Nephron progenitor cell (in vitro differentiated cells): ENCODE measurements at places on chromosomes 2 and 18.

GRCh38 chr2:38653715-38654527 lies 12.0 kb upstream of the GALM start:
- DNase-seq: no peak

DNA sequence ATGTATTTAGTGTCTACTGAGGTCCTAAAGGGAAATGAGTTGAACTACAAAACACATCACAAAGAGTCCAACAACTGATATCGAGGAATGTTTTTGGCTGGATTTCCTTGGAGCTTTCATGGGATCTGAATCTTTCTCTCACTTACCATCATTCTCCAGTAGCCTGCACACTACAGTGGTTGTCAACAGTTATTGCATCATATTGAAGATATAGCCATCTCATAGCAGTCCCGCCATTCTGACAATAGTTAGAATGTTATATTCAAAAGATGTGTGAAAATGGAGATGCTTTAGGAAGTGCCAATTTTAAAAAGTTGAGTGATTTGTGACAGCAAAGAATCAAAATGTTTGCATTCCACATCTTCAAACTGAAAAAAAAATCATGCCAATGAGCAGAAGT lies 186.8 kb downstream of the DSC3 start:
- DNase-seq: no peak

DNA sequence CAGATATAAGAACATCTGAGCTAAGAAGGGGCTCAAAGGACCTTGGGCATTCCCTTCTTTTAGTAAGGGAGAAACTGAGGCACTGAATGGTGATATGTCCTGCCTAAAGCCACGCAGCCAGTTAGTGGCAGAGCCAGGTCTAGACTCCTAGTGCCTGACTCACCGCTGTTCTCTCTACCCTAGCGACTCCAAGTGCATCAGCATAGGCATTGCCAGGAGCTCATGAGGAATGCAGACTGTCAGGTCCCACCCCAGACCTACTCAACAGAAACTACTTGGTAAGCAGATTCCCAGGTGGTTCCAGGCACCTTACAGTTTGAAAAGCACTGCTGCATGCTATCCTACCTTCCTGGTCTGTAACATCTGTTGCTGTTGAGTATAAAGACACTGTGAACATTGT lies 158.9 kb downstream of the MSH2 start:
- no peak for DNase-seq

GRCh38 chr2:228590681-228591080 lies 409.2 kb upstream of the SPHKAP start:
- DNase-seq: no peak

GRCh38 chr2:142819411-142819810 lies 58.1 kb upstream of the KYNU start:
- no peak for DNase-seq

DNA sequence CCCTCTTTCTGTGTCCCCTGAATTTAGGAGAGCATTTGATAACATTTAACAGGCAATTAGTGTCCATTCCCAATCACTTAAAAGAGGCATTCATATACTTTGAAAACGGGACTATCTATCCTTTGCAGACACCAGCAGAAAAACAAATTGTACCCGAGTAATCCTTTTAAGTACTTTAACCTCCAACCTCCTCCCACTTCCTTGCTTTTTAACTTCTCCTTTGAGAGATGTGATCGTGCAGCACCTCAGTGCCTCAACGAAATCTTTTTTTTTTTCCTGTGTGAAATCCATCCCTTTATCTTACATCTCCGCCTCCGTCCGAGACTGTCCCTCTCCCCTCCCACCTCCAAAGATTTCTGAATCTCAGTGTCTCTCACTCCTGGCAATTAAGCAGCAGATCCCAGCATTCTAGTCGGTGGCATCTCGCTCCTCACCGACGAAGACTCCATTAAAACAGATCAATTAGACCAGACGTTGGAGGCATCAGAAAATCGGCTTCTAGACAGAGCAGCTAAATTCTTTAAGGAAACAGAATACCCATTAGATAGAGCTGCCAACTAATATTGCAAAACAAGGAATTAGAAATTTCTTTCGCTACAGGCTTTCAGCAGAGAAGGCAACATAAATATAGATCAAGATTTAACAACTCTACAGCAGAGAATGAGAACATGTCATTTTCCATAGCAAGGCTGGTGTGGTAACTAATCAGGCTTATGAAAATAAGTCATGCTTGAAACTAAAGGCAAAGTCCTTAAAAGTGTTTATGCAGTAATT lies 1.9 kb upstream of the TMEFF2 start:
- DNase-seq: no peak

DNA sequence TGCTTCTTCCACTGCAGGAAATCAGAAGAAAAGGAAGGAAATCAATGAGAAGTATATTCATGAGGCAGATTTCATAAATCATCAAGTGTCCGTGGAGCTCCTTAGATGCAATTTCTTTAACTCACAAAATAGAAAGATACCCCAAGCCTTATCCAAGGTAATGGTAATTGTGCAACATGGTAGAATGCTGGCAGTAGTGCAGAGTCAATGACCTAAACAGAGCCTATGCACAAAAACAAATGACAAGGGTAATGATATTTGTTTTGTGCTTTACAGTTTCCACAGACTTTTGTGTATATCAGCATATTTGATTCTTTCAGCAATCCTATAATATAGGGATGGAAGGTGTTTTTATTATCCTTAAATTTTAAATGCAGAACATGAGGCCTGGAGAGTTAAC lies 102.7 kb downstream of the SETBP1 start:
- DNase-seq: no peak

DNA sequence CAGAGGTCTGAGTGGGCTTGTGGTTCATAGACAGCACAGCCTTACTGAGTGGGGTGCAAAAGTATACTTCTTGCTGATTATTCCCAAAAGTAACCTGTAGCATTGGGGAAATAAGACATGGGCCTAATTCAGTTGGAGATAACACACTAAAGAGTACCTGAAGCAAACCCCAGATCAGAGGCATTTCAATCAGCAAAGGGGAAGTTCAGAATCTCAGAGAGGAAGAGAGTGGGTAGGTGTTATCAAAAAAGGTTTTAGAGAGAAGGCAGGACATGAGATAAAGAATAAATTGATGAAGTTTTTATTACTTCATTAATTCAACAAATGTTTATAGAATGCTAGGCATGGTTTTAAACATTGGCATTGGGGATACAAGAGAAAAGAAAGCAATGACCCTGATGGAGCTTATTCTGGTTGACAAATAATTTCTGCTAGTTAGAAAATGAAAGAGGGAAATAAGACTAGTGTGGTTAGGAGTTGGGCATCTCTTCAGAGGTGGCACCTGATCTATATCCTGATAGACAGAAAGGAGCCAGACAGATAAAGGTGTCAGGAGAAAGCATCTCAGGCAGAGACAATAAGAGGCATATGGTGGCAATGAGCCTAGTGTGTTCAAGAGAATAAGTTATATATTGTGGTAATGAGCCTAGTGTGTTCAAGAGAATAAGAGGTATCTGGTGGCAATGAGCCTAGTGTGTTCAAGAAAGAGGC lies 153.8 kb upstream of the SETBP1 start:
- DNase-seq: no peak

DNA sequence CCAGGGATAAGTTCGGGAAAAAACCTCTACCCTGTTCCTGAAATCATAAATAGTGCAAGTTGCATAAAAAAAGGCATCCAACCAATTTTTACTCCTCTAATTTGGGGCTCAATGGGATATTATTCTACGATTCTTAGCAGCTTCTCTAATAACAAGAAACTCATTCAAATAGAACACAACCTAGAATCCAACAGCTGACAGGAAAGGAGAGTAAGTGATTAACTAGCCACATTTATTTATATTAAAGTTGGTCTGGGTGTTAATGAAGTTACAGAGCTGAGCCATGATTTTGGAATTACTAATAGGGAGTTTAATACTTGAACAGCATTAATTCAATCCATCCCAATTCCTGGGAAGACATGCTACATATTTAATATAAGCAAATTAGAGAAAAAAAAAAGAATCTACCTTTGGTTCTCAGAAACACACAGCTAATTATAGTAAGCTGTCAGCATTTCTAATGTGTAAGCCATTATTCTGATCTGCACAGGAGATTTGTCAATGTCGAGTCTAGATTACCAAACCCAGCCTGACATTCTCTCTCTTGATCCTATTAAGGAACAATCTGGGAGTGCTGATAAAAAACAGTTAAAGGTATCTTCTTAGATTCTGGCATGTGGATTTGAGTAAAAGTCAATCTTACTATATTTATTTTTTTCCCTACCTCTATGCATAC lies 267.7 kb downstream of the NBAS start:
- DNase-seq: no peak

DNA sequence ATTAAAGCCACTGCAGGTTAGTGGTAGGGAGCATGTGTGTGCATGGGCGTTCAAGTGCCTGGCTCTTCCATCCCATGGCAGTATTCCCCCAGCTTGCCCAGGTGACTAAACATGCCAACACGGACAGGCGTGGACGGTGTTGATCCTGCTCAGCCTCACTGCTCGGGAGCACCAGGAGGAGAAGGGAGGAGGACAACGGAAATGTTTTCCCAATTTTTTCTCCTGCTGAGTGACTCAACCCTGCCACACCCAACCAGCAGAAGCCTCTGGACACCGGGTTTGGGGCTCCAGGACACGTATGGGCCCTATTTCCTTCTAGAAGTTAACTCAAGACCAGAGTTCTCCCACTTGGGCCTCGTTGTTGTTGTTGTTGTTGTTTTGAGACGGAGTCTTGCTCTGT lies 139.1 kb downstream of the CYP26B1 start:
- no peak for DNase-seq

GRCh38 chr2:33214857-33215256 lies 261.6 kb upstream of the RASGRP3 start:
- DNase-seq: no peak

GRCh38 chr2:102438578-102438977 lies 15.6 kb downstream of the IL18RAP start:
- no peak for DNase-seq

DNA sequence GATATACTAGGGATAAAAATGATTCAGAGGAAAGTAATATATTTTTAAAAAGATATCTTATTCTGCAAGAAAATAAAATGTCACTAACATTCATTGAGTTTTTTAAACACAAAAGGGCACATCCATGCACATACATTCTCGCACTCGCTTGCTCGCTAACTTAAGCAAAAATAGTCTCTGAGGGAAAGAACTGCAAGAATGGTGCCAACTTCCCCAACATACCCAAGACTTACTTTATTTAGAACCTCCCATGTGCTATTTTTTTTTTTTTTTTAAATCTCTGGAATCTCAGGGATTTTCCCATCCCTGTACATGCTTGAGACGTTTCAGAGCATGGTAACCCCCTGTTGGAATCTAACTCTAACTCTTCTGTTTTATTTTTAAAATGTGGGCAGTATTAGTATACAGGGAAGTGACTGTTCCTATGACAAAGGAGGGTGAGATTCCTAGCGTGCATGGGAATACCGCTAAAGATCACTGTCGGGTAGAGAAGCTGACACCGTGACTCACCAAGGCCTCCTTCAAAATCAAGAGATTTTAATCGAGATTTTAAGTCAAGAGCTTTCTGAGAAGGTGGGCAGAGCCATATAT lies 187.9 kb upstream of the ZEB2 start:
- DNase-seq: no peak

DNA sequence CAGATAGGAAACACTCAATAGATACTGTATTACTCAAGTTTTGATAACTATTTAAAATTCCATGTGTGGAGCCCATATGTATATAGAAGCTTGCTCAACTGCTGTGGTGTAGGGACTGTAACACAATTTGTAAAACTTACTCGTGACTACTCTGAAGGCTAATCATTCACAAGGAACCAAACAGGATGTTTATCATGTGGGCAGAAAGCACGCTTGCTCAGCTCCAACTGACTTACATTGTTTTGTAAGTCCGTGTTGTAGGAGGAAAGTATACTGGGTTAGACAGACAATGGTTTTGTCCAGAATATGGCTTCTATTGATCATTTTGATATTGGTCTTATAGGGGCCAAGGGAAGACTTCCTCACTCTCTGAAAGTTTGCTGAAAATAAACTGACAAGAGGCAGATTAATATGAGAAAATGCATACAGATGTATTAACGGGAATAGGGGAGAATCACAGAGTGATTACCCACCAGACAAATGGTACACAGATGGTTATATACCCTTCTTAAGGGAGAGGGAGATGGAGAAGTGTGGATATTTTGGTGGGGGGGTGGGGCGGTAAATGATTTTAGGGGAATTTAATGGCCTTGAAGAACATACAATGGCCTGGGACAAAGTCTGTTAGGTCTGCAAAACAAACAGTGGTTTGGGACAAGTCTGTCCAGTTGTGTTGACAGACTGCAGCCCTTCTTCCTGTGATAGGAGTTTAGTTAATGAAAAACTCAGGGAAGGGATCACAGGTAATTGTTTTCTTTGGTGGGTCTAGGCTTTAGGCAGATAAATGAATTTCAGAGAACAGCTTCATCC lies 259.3 kb upstream of the SP5 start:
- DNase-seq: no peak

DNA sequence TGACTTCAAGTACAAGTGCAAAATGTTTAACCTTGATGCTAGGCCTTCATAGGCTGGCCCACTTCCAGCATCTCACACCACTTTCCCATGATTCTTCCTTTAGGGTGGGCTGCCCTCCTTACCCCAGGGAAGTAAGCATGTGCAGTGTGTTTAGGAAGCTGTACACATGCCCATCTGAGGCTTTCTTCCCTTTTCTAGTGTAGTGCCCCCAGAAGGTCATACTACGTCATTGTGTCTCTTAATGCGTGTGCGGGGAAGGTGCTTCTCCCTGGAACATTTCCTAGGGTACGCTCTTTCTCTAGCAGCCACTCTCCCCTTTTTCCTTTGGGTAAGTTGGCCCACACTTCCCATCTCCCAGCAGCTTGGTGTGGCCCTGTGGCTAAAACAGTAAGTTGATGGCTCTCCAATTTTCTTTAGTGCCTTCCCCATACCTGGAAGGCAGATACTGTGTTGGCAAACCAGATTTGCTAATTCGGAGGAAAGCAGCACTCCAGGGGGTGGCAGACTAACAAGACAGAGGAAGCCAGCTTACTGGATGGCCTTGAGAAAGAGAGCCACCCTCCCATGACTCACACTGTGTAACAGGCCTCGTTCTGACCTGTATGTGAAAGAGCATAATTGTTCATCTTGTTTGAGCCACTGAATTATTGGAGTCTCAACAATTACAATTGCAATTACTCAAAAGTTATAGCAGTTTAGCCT lies 1.1 kb upstream of the SULT6B1 start:
- DNase-seq: no peak

DNA sequence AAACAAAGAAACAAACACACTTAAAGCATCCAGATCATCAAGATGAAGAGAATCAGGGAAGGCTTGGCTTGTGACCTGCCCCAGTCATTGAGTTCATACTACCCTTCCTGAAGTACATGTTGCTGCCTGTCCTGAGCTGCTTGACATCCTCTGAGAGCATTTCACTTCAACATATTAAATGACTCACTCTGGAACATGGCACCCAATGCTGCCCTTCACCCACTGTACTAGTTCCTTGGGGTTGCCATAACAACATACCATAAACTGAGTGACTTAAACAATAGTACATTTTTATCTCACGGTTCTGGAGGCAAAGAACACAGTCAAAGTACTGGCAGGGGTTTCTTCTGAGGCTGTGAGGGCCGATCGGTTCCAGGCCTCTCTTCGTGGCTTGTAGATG lies 371.3 kb downstream of the RNF144A start:
- DNase-seq: no peak

- no peak for DNase-seq
Observed at GRCh38 chr2:46873604-46874068, 42.0 kb downstream of the MCFD2 start.
